ENCODE measurements at places on chromosomes 1 and 21.
A peak's percentile ranks its signal among the peaks of the same experiment; 100 is the strongest.

GRCh38 chr1:67166196-67166595 lies at the start of gene IL23R:
IL23R (plus strand) TSS chr1:67166454; CDS start chr1:67168121, 1,667 bp downstream.
- DNase-seq: no peak

GRCh38 chr1:5982868-5983267 lies 9.4 kb downstream of the NPHP4 start:
- no peak for DNase-seq

- no peak for DNase-seq
These were observed 43.8 kb upstream of the KCTD3 start for GRCh38 chr1:215523128-215523861.

GRCh38 chr1:76160225-76160624 lies 85.7 kb downstream of the ST6GALNAC3 start:
- no peak for DNase-seq

DNA sequence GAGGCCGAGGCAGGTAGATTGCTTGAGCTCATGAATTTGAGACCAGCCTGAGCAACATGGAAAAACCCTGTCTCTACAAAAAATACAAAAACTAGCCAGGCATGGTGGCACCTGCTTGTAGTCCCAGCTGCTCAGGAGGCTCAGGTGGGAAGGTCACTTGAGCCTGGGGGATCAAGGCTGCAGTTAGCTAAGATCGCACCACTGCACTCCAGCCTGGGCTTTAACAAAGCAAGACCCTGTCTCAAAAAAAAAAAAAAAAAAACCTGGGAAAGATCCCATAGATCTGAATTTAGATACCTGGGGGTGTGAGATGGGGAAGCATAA lies 32.9 kb downstream of the NIBAN1 start:
- DNase-seq: no peak

DNA sequence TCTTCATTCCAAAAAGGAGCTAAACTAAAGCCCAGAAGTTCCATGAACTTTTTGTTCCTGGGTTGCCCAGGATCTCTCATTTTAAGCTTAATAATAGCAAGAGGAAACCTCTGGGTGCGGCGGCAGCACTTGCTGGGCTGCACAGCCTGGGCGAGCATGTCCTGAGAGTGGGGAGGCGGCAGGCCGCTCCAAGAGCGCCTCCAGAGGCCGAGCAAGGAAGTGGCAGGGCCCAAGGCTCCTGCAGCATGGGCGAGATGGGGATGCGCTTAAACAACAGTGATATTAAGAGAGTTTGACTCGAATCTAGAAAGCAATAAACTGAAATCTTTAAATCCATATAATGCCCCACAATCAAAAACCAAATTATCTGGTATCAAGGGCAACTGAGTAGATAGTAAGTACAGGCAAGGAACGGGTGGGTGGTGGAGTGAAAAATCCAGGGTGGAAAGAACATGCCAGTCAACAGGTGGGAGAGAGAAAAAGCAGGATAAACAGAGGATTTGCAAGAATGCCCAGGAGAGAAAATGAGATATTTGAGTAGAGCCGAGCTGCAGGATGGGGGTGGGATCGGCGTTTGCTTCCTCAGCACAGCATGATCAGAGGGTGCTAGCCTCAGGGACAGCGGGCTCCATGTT lies 14.1 kb upstream of the TNR start:
- no peak for DNase-seq

DNA sequence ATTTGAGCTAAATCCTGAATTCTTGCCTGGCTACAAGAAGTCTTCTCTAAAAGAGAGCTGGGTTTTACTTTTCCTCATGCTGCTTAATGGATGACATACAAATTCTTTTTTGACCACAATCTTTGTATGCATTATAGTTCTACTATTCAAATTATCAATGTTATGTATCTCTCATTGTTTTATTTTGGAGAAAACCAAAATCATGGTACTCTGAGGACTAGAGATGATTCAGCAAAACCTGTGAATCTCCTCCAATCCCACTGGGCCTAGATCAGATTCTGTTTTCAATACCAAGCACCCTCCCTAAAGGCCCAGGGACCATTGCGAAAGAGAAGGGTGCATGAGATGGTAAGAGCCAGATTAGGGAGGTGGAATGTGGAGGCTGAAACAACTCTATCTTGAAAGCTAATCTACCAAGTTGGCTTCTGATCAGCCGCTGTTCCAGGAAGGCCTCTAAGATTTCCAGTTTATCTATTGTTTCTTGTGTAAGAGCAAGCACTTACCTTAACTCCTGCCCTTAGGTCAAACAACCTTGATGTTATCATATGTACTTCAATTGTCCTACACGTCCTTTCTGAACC lies 547.2 kb downstream of the PLPP3 start:
- DNase-seq: no peak

- DNase-seq: no peak
These were observed 67.1 kb downstream of the UBE2T start for GRCh38 chr1:202274611-202275010.

GRCh38 chr1:93257889-93258288 lies 77.4 kb downstream of the CCDC18 start:
- no peak for DNase-seq

DNA sequence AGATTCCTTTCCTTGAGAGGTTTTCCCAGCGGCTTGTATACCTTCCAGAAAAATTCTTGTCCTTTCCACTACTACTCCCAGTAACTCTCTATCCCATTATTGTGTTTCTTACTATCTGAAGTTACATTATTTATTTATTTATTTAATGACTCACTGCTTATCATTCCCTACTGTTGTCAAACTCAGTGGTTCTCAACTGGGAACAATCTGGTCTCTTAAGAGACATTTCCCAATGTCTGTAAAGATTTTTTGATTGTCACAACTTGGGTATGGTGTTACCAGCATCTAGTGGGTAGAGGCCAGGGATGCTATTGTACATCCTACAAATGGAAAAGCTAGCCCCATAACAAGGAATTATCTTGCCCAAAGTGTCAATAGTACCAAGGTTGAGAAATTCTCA lies 771.5 kb upstream of the ADGRL2 start:
- no peak for DNase-seq

- DNase-seq: no peak
These were observed 48.4 kb downstream of the SLC37A1 start for GRCh38 chr21:42561762-42562650.

GRCh38 chr1:23530747-23531561 lies at the start of gene E2F2:
E2F2 (minus strand) TSS chr1:23531233; CDS start chr1:23530793, 440 bp downstream.
- peak; percentile 64 for DNase-seq

- no peak for DNase-seq
These were observed 29.5 kb downstream of the C2CD2 start for GRCh38 chr21:41924368-41924754.

GRCh38 chr1:62307895-62308492 lies 11.2 kb downstream of the KANK4 start:
- no peak for DNase-seq

DNA sequence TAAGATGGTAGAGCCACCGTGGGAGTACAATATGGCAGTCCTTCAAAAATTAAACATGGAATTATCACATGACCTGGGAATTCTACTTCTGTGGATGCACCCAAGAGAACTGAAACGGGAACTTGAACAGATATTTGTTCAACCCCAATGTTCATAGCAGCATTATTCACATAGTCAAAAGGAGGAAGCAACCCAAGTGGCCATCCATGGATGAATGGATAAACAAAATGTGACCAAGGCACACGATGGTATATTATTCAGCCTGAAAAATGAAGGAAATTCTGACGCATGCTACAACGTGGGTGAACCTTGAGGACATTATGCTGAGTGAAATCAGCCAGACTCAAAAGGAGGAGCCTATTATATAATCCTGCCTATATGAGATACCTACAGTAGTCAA lies 22.8 kb upstream of the LAPTM5 start:
- no peak for DNase-seq

GRCh38 chr1:204167730-204168129 lies 1.6 kb upstream of the REN start:
- DNase-seq: no peak

DNA sequence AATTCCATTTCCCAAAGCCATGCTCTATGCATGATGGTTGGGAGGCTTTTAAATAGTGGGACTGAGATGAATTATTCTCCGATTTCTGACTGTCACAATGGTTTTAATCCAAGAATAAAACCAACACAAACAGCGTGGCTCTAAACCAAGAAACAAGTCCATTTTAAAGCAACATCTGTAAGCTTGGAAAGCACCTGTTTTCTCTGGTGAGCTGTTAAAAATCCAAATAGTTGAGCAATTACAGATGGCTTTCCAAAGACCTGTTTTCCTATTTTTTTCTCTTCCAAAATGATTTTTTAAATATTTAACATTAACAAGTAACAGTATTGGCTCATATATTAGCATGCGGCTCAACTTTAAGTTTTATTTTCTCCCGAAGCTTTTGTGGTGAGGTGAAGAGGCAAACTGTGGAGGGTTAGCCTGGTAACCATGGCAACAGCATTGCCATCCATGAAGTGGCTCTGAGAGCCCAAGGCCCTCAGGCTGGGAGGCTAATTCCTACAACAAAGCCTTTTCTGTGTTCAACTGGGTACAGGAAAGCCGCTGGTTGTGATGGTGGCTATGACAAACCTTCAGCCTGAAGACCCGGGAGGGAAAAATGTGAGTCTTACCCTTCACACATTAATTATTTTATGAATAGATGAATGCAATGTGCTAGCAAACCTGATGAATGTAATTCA lies 56.7 kb upstream of the B3GALT5 start:
- no peak for DNase-seq

DNA sequence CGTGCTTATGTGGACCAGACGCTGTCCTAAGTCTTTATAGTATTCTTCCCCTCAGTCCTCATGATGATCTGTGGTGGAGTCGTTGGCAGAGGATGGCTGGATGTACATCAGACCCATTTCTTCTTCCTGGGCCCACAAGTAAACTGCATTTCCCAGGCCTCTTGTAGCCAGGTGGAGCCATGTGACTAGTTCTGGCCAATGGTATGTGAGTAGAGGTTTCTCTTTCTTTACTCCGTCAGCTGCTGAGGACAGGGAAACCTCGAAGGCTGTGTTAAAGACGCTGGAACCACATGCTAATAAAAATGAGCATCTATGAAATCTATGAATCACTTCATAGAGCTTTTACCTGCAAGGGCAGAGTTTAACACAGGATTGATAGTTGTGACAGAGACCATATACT lies 18.7 kb upstream of the ZNF362 start:
- no peak for DNase-seq

DNA sequence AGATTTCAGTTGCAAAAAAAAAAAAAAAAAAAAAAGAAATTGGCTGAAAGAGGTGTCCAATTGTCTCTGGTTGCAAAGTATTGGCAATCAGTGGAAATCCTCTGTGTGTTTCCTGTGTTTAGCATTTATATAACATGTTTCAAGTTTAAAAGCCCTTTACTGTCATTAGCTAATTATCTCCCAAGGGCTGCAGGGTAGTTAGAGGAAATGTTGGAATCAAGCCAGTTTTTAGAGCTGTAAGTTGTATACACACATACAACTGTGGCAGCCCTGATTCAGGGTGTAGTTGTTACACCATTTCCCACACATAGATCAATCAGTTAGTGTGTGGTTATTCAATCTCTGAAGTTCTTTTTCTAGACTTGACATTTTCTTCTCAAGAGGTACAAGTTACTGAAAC lies 8.9 kb upstream of the ZNF326 start:
- DNase-seq: no peak

DNA sequence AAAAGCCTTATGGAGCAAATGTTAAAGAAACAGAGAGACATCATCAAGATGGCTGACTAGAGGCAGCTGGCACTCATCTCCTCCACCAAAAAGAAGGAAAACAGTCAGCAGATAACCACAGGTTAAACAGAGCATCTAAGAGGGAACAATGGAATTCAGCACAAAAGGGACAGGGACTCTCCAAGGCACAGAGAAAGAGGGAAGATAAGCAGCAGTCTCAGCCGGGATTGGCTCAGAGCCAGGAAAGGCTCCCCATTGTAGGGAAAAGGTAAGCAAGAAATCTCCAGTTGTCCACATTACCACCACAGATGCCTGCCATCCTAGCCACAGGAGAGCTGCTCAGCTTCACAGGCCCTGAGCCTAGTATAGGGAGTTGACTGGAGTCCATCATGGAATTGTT lies 605.5 kb downstream of the SMYD3 start:
- DNase-seq: no peak

DNA sequence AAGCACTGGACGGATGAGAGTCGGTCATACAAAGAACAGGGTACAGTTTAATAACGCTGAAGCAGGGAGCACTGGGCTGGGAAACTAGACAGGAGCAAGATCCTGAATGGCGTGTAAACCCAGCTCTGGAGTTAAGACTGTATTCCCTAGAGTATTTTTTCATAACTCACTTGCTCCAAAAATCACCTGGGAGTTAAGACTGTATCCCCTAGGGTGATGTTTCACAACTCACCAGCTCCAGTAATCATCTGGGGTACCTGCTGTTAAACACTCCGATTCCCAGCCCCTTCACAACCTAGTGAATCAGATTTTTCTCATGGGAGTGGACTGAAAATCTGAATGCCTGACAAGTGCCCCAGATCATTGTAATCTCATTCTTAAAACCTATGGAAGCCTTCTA lies 123.2 kb downstream of the MAB21L3 start:
- DNase-seq: no peak

- DNase-seq: no peak
These were observed 122.8 kb upstream of the C8B start for GRCh38 chr1:57088653-57089052.

DNA sequence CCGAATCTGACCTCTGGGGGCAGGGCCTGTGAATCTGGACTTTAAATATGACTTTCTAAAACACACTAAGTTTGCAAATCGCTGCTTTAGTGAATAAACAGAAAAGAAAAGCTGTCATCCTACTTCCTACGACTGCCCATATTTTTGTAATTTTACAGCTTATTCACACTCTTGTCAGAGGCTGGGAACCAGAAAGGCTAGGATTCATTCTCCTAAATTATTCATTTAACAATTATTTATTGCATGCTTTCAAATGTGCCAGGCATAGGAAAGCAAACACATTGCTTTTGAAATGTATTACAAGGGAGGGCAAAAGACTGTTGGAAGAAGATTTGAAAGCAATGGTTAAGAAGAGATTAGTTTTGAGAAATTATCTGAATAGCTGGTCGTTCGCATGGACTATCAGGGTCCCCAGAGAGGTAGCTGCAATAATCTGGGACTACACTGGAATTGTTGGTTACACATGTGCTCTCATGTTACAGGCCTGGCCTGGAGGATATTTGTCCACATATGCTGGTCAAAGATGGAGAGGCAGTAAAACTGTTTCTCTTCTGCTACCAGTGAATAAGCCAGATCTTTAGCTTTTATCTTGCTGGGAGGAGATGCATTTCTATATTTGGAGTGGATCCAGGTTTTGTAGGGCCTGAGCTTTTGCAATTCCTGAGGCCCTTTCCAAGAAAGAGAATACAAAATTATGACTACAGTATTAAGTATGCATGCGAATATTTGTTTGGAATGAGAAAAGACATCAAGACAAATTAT lies 29.6 kb upstream of the SFPQ start:
- peak; percentile 34 for DNase-seq

DNA sequence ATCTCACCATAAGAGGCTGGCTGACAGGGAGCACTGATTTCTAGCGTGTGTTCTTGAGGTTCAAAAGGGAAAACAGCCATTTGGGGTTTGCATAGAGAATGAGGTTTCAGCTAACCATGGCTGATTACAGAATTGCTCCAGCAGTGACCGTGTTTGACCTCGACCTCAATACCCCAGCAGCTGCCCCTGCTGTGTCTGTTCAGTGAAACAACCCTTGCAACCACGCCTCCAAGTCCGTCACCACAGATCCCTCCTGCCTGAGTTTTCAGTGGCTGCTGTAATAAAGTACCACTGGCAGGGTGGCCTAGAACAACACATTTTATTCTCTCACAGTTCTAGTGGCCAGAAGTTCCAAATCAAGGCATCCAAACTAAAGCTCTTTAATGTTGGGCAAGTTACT lies 147.7 kb downstream of the HUNK start:
- no peak for DNase-seq

- DNase-seq: no peak
These were observed at the start of gene RBP7 for GRCh38 chr1:9996624-9997582. RBP7 (plus strand) TSS chr1:9997228; CDS start chr1:9997259, 31 bp downstream.

GRCh38 chr1:180539136-180539535 lies 19.6 kb upstream of the OVAAL start:
- no peak for DNase-seq
